SJCRH30 (cell line): ENCODE measurements at places on chromosomes 3 and 15. TPM values are rescaled to one million over a fixed set of nuclear protein-coding genes. Genes with fewer than 3 reads are reported as not detected.

Gene RABL3
- 19.7 and 21.4 TPM in 2 replicates for total RNA-seq

DNA sequence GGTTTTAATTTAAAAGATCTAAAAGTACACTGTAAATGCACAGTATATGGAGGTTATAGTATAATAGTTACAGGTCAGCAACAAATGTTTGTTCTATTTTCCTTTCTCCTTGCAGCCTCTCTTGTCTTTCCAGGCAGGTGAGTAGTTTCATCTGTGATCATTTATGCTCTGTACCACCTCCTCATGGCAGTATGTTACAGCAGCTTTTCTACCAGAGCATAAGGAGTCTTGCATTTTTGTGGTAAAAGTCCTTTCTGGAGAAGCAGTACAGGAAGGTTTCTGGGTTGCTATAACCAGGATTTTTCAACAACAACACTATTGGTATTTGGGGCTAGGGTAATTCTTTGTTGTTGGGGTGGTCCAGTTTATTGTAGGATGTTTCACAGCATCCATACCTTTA, 59.5 kb downstream of the ZNF609 start:
- H3K27ac ChIP-seq, result no peak overlapping the region
- H3K36me3 ChIP-seq, result no peaks in the 10 kb centered on the region
- H3K4me3 ChIP-seq, result no peak overlapping the region
- H3K4me1 ChIP-seq, result peaks cover 24% of the 10 kb centered on the region
- no peak for DNase-seq
- no peaks in the 10 kb centered on the region for H3K27me3 ChIP-seq

- H3K27ac ChIP-seq, result no peak overlapping the region
- no peaks in the 10 kb centered on the region for H3K27me3 ChIP-seq
- no peak for DNase-seq
- H3K4me1 ChIP-seq, result no peaks in the 10 kb centered on the region
Measured at GRCh38 chr15:85941186-85941855, 138.3 kb upstream of the AGBL1 start.

GRCh38 chr15:67133738-67134066, 68.3 kb downstream of the SMAD3 start:
- no peaks in the 10 kb centered on the region; the same call in 1 of the 2 replicates for H3K36me3 ChIP-seq
- H3K27ac ChIP-seq, result no peak overlapping the region
- no peak overlapping the region for H3K4me3 ChIP-seq
- no peak for DNase-seq
- H3K27me3 ChIP-seq, result no peaks in the 10 kb centered on the region
- peaks cover 3% of the 10 kb centered on the region for H3K4me1 ChIP-seq

GRCh38 chr15:28983432-28984311, 97.9 kb downstream of the APBA2 start:
- no peaks in the 10 kb centered on the region for H3K36me3 ChIP-seq
- no peak overlapping the region for H3K27ac ChIP-seq
- no peak for DNase-seq
- H3K4me1 ChIP-seq, result no peaks in the 10 kb centered on the region
- no peaks in the 10 kb centered on the region for H3K27me3 ChIP-seq
- H3K4me3 ChIP-seq, result no peak overlapping the region

Gene WDR49
- total RNA-seq, result not detected in 2 replicates

- no peak overlapping the region for H3K27ac ChIP-seq
- DNase-seq, result no peak
- no peak overlapping the region for H3K4me3 ChIP-seq
- H3K36me3 ChIP-seq, result no peaks in the 10 kb centered on the region
Measured at GRCh38 chr3:66603151-66603611, 102.4 kb upstream of the LRIG1 start.

GRCh38 chr15:44541282-44541958, 4.5 kb downstream of the EIF3J start:
- H3K4me3 ChIP-seq, result no peak overlapping the region
- peaks cover 39% of the 10 kb centered on the region for H3K36me3 ChIP-seq
- no peak overlapping the region for H3K27ac ChIP-seq

DNA sequence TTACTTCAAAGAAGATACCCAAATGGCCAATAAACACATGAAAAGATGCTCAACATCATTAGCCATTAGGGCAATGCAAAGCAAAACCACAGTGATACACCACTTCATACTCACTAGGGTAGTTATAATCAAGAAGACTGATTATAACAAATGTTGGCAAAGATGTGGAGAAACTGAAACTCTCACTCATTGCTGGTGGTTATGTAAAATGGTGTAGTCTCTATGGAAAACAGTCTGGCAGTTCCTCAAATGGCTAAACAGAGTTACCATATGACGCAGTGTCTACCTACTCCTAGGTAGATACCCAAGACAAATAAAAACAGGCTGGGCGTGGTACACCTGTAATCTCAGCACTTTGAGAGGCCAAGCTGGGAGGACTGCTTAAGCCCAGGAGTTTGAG, 3.5 kb upstream of the ZFAND6 start:
- no peak for DNase-seq
- H3K4me3 ChIP-seq, result no peak overlapping the region
- peaks cover 11% of the 10 kb centered on the region for H3K4me1 ChIP-seq
- no peaks in the 10 kb centered on the region for H3K27me3 ChIP-seq

Gene B3GNT5
- total RNA-seq, result 16.5 and 19.7 TPM in 2 replicates

GRCh38 chr3:58351920-58352319, 19.2 kb downstream of the PXK start:
- H3K4me1 ChIP-seq, result no peaks in the 10 kb centered on the region
- no peaks in the 10 kb centered on the region for H3K27me3 ChIP-seq
- no peak for DNase-seq
- H3K27ac ChIP-seq, result no peak overlapping the region
- no peak overlapping the region for H3K4me3 ChIP-seq

Gene ABI3BP
- 0.61 and 0.63 TPM in 2 replicates for total RNA-seq

DNA sequence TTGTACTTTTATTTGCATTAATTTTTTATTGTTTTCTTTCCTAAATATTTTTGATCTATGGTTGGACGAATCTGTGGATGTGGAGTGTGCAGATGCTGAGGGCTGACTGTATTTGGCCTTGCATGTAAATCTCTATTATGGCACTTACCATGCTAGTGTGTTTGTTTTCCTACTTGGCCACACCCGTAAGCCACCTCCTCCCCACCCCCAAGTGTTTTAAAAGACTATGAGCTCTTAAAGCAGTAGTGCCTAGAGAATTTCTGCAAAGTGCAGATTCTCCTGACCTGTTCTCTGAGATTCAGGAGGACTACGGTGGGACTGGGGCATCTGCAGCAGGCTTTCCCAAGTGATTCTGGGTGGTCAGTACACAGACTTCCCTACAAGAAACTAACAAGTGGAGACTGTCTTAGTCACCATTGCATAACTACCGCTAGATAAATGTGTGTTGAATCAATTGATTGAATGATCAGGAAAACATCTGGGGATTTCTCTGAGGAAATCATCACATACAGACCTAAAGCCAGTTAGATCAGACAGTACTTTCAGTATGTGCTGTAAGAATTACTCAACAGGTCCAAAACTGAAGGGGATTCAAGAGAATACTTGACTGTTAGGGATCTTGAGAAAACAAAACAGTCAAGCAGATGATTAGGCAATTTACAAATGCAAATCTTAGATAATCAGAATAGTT, 6.2 kb upstream of the TIPARP start:
- H3K36me3 ChIP-seq, result no peaks in the 10 kb centered on the region
- H3K4me1 ChIP-seq, result no peaks in the 10 kb centered on the region
- no peaks in the 10 kb centered on the region for H3K27me3 ChIP-seq
- H3K4me3 ChIP-seq, result no peak overlapping the region

- DNase-seq, result no peak
- no peak overlapping the region for H3K4me3 ChIP-seq
- no peaks in the 10 kb centered on the region for H3K27me3 ChIP-seq
- H3K4me1 ChIP-seq, result no peaks in the 10 kb centered on the region
Measured at GRCh38 chr3:64174328-64174727, 50.9 kb downstream of the PRICKLE2 start.

- H3K36me3 ChIP-seq, result no peaks in the 10 kb centered on the region
- no peak overlapping the region for H3K27ac ChIP-seq
- no peaks in the 10 kb centered on the region for H3K27me3 ChIP-seq
- H3K4me1 ChIP-seq, result no peaks in the 10 kb centered on the region
Measured at GRCh38 chr15:93201940-93202339, 112.9 kb upstream of the RGMA start.

Gene FAM81A
- total RNA-seq, result 27.3 and 32.2 TPM in 2 replicates

GRCh38 chr3:68915973-68916372, 16.4 kb downstream of the TAFA4 start:
- H3K36me3 ChIP-seq, result no peaks in the 10 kb centered on the region
- H3K27me3 ChIP-seq, result no peaks in the 10 kb centered on the region
- H3K4me3 ChIP-seq, result no peak overlapping the region
- no peaks in the 10 kb centered on the region for H3K4me1 ChIP-seq
- H3K27ac ChIP-seq, result no peak overlapping the region
- DNase-seq, result no peak

Gene SPTBN5
- 0.38 and 0.55 TPM in 2 replicates for total RNA-seq

- no peak for DNase-seq
- no peaks in the 10 kb centered on the region for H3K36me3 ChIP-seq
- H3K4me1 ChIP-seq, result no peaks in the 10 kb centered on the region
- no peak overlapping the region for H3K4me3 ChIP-seq
- no peaks in the 10 kb centered on the region for H3K27me3 ChIP-seq
Measured at GRCh38 chr15:70308011-70308734, 210.5 kb upstream of the TLE3 start.

DNA sequence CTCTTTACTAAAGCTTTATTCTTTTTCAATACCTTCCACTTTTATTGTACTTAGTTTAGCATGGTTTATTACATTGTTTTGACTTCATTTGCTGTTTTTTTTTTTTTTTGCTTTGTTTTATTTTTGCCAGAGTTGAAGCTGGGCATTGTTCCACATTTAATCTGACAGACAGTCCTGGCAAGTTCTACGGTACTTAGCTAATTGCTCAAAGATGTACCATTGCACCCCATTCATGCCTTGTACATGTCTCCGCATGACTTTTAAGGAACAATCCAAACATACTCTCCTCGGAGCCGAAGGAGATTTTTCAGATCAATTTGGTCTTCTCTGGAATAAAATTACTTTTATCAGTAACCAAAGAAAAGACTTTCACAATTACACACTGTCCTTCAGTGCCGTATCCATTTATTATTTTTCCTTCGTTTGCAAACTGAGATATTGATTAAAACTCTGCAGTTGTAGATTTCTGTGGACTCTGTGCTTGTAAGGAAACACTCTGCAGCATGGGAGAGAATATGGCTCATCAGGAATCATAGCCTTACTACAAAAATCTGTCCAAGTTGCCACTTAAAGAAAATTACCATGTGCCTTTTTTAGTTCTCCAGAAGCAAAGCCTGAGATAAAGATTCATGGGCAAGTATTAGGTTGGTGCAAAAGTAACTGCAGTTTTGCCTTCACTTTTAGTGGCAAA, 952.0 kb downstream of the AGBL1 start:
- H3K4me3 ChIP-seq, result no peak overlapping the region
- H3K27ac ChIP-seq, result no peak overlapping the region
- no peaks in the 10 kb centered on the region for H3K27me3 ChIP-seq
- no peaks in the 10 kb centered on the region for H3K36me3 ChIP-seq

Gene AMT
- total RNA-seq, result 0.26 TPM in 1 of 2 replicates, not detected in the other

GRCh38 chr3:128875556-128876120, 3.8 kb upstream of the ACAD9 start:
- H3K27me3 ChIP-seq, result no peaks in the 10 kb centered on the region
- H3K27ac ChIP-seq, result no peak overlapping the region
- no peak overlapping the region for H3K4me3 ChIP-seq
- no peak for DNase-seq

DNA sequence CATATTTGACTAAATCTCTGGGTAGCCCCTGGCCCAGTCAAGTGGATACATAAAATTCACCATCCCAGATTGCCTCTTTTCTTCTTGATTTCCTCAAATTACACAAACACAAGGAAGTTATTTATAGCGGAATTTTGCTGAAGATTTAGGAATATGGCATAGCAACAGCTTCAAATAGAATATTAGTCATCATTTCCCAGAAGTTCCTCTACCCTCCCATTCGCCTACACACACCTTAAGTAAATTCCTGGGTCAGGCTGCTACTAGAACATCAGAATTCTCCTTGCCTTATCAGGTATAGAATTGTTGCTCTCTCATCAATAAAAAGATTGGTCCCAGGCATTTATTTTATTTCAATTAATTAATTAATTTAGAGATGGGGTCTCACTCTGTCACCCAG, 31.6 kb downstream of the MESD start:
- no peaks in the 10 kb centered on the region for H3K27me3 ChIP-seq
- H3K36me3 ChIP-seq, result no peaks in the 10 kb centered on the region
- H3K27ac ChIP-seq, result no peak overlapping the region
- H3K4me3 ChIP-seq, result no peak overlapping the region
- DNase-seq, result no peak
- peaks cover 8% of the 10 kb centered on the region for H3K4me1 ChIP-seq

GRCh38 chr15:37007301-37007700, 93.0 kb downstream of the MEIS2 start:
- DNase-seq, result no peak
- H3K27ac ChIP-seq, result no peak overlapping the region
- no peaks in the 10 kb centered on the region for H3K27me3 ChIP-seq
- no peaks in the 10 kb centered on the region for H3K4me1 ChIP-seq
- no peak overlapping the region for H3K4me3 ChIP-seq

Gene DNAH1
- total RNA-seq, result 0.14 and 0.33 TPM in 2 replicates

- no peaks in the 10 kb centered on the region for H3K4me1 ChIP-seq
- H3K27me3 ChIP-seq, result no peaks in the 10 kb centered on the region
- H3K27ac ChIP-seq, result no peak overlapping the region
- no peak for DNase-seq
Measured at GRCh38 chr3:168272343-168272985, 176.7 kb upstream of the GOLIM4 start.

Gene C3orf52
- total RNA-seq, result 13.7 and 15.5 TPM in 2 replicates

DNA sequence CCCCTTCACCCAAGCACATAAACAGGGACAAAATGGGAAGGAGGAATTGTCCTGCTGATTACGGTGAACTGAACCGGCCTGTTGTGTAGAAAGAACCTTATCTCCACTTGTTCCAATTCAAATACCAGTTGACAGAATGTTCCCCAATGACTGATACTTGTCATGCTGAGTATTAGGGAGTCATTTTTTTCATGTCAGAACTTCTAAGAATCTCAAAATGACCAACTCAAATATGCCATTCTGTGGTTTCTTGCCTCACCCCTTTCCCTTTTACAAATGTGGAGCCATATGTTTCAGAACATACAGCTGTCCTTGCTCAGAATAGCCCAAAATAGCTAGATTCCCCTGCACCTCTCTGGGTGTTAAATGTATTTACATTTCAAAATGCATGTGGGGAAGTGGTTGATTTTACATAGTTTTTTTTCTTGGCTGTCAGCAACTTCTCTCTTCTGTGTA, 405.9 kb upstream of the TBL1XR1 start:
- peaks cover 25% of the 10 kb centered on the region for H3K4me1 ChIP-seq
- DNase-seq, result no peak
- H3K27ac ChIP-seq, result no peak overlapping the region; the same call in 1 of the 2 replicates
- no peaks in the 10 kb centered on the region for H3K27me3 ChIP-seq
- no peaks in the 10 kb centered on the region for H3K36me3 ChIP-seq
